ENCODE measurements at places on chromosomes 13 and 19. TPM values are rescaled to one million over a fixed set of nuclear protein-coding genes. Genes with fewer than 3 reads are reported as not detected.

GRCh38 chr19:33256261-33256660 is 30.6 kb upstream of the SLC7A10 start:
- DNase-seq, result no peak

DNA sequence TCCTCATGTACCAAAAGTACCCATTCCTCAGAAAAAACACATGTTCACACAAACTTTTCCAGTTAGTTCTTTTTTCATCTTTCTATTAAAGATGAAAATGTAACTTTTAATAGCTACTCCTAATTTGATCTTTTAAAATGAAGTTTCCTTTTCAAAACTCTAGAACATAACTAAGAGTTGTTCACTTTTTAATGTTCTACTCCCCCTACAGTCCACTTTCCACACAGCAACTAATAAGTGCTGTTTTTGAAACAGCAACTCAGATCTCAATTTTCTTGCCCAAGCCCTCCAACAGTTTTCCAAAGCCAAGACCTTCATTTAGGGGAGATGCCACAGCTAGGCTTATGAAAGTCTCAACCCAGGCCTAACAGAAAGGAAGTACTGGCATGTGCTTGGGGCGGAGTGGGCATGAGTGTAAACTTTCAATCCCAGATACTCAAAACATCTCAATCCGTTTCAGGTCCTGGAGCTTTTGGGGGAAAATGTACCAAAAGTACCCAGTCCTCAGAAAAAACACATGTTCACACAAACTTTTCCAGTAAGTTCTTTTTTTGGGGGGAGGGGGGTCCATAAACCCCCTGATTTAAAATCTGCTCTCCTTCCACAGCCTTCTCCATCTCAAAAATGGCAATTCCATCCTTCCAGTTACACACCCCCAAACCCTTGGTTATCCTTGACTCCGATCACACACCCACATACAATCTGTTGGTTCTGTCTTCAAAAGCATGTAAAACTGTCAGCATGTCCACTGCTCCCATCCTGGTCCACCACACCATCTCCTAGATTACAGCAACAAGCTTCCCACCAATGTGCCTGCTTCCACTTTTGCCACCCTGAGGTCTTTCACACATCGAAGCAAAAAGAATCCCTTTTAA is 2.0 kb downstream of the FBL start:
- DNase-seq, result peak; percentile 42

GRCh38 chr19:570937-571565 is 1.3 kb upstream of the BSG start:
- DNase-seq, result no peak

DNA sequence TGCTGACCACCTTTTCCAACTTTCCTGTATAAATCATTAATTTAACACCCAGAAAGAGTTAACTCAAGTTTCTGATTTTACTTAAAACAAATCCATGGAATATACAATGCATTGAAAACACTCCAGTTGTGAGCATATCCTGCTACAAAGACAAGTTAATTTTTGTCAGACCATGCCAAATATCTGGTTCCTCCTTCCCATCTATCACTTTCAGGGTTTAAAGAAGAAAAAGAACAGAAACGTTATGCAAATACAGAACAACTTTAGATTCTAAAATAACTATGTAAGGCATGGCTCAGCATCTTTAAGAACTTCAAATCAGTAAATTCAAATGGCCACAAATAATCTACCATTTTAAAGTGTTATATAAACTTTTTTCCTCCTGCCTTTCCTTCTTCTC is 14.9 kb downstream of the MRPS31 start:
- DNase-seq, result no peak

DNA sequence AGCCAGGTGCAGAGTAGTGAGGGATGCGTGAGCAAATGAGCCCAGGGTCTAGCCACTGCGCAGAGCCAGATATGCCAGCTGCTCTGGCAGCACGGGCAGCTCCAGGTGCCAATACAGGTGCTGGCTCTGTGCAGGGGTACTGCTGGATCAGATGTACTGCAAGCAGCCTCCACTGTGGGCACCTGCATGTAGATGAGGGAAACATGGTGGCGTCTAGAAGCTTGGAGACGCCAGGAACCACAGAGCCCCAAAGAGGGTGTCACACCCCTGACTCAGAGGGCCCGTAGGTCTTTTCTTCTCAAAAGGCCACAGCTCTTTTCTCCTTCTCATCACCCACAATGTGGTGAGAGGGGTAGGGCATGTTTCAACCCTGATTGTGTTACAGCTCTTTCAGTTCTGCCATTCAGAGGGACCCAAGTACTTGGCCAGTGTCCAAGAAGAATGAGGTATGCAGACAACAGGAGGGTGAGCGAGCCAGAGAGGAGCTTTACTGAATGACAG is 244.4 kb upstream of the SLITRK1 start:
- DNase-seq, result peak; percentile 30

- DNase-seq, result no peak
Measured at GRCh38 chr19:13095934-13096927, 6.4 kb downstream of the LYL1 start.

Gene WDR18
- total RNA-seq, result 44.2 TPM

- DNase-seq, result no peak
Measured at GRCh38 chr19:7682175-7682855, 1.7 kb downstream of the TRAPPC5 start.

Gene ZNF497
- 1.1 TPM for total RNA-seq

- DNase-seq, result no peak
Measured at GRCh38 chr13:47303626-47304025, 406.8 kb upstream of the HTR2A start.

GRCh38 chr19:3821857-3822364 is 35.7 kb upstream of the MATK start:
- peak; percentile 6 for DNase-seq

- DNase-seq, result no peak
Measured at GRCh38 chr13:98892821-98893220, 85.0 kb downstream of the DOCK9 start.

Gene KLF1
- total RNA-seq, result not detected

Gene FCHO1
- total RNA-seq, result 0.80 TPM

GRCh38 chr13:108851660-108852059 is 222.2 kb downstream of the MYO16 start:
- DNase-seq, result no peak

DNA sequence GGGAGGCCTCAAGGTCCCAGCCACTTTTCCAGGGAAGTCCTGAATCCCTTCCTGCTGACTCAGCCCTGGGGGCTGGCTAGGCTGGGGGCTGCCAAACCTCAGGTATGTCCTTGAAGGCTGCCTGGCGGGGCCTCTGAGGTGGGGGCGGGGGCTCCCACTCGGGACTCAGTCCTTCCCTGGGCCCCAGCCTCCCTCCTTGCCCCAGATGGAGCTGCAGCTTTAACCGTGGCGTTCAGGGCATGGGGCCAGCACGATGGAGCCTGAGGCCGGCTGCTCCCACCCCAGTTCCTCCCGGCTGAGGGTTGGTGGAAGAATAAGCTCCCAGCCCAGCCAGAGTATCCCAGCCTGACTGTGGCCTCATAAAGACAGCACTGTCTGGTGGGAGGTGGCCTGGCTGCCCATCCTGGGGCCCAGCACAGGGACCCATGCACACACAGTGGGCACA is 12.4 kb downstream of the CILP2 start:
- no peak for DNase-seq

DNA sequence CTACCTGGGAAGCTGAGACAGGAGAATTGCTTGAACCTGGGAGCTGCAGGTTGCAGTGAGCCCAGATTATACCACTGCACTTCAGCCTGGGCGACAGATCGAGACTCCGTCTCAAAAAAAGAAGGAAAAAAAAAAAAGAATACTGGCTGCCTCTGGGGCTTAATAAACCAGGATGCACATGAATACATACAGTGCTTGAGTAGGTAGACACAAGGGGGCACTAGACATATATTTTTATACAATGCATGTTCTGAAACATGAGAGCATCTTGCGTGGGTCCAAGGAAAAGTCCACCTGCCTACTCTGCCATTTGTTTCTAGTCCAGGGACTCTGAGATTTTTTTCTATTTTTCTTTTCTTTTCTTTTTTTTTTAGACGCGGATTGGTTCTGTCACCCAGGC is 31.2 kb downstream of the KEAP1 start:
- peak; percentile 51 for DNase-seq

GRCh38 chr13:75307370-75307949 is 174.5 kb downstream of the TBC1D4 start:
- DNase-seq, result no peak

Gene FFAR2
- not detected for total RNA-seq

Gene ZNF85
- 14.0 TPM for total RNA-seq

Gene LYL1
- not detected for total RNA-seq

Measured in LHCN-M2 (cell line).